Prostate gland (tissue), 2 donors: ENCODE measurements at places on chromosomes 1 and 21. TPM values are rescaled to one million over a fixed set of nuclear protein-coding genes. Genes with fewer than 3 reads are reported as not detected.

Gene PARK7
- 156 TPM for total RNA-seq

Gene PRCC
- total RNA-seq = 61.5 TPM

Gene TENT5C
- total RNA-seq = 28.7 TPM

Gene OR2M3
- 0.06 TPM for total RNA-seq

Gene CHIA
- total RNA-seq = not detected

Gene CCDC181
- total RNA-seq = 0.32 TPM

Gene PGLYRP4
- not detected for total RNA-seq

Gene GJA4
- total RNA-seq = 3.8 TPM
